ENCODE measurements at places on chromosomes 6 and 20.

GRCh38 chr20:22807045-22807444 lies 222.7 kb upstream of the FOXA2 start:
- ATAC-seq = no peak

- ATAC-seq = no peak
Measured at GRCh38 chr20:41222703-41223102, 85.4 kb downstream of the PLCG1 start.

DNA sequence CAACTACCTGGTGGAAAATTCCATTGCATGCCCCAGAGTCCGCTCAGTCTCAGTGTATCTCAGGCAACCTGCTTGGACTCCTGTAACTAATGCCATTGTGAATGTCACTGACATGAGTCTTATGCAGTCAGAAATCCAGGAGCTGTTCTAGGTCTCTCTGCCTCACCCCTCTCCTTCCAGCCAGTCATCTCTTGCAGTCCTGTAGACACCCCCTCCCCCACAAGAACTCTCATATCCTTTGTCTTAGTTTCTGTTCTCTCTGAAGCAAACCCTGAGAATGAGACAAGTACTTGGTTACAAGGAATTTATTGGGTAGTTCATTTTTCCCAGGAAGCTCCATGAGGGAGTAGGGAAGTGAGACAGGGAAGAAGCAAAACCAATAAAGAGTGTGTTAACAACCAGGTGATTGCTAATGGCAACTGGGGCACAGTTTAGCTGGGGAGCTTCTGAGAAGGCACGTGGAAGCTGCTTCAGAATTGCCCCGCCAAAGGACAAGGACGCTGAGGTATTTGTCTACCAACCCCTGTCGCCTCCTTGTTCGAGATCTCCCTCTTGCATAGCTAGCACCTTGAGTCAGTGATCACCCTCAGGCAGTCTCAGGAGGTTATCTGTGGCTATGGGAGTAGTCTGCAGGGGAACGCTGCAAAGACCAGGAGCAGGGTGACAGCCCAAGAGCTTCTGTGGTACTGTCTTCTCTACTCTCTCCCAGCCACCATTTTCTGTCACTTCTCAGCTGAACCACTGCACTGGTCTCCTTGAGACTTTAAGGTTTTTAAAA lies 911.4 kb upstream of the FLRT3 start:
- no peak for ATAC-seq

DNA sequence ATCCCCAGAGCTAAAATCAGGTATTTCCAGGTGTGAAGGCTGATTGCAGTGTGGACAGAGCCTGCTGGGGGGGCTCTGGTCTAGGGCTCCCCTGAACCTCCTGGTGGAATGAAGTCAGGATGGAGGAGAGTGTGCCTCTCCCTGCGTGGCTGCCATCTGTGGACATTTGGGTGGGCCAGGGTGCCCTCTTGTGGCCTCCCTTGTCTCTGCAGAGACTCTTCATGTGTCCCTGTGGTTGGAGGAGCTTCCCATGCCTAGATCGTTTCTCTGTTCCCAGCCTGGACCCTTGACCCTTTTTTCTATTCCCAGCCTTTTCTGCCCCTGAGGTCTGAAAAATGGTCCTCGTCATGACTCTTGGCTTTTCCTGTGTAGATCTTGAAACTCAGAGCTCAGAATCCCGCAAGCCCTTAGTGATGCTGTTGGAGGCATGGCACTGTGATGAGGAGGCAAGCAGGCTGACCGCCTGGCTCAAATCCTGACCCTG lies 9.9 kb upstream of the PSMF1 start:
- ATAC-seq = peak; percentile 62

GRCh38 chr6:74318738-74319137 lies 622.7 kb downstream of the CD109 start:
- no peak for ATAC-seq

DNA sequence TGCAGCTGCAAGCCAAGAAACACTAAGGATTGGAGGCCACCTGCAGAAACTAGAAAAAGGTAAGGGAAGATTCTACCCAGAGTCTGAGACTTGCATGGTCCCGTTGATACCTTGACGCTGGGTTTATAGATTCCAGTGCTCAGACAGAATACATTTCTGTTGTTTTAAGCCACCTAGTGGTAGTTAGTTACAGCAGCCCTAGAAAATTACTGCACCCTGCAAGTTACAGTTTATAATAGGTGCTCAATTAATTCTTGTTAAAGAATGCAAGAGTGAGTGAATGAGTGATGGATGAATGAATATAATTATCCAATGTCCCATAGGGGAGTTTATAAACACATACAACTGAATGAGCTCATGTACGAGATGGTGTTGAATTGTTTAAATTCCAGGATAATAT lies 453.1 kb upstream of the SLC35B3 start:
- ATAC-seq = no peak

- no peak for ATAC-seq
Measured at GRCh38 chr6:36493319-36493718, 50.5 kb downstream of the KCTD20 start.

DNA sequence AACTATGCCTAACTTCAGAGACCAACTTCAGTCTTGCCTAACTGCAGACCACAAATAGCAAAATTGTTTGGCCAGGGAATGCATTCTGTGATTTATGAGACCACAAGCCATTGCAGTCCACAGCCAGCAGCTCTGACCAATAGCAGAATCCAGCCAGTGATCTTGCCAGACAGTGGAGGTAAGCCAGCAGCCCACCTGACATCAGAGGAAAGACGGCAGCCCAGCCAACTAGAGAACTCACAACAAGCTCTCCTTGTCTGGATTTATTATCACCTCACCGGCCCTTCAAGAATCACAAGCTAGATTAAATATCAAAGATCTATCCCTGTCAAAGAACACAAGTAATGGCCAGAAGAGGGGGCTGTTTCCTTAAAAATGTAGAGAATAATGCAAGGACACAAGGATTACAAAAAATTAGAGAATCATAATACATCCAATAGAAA lies 66.5 kb upstream of the SLC35F1 start:
- no peak for ATAC-seq

DNA sequence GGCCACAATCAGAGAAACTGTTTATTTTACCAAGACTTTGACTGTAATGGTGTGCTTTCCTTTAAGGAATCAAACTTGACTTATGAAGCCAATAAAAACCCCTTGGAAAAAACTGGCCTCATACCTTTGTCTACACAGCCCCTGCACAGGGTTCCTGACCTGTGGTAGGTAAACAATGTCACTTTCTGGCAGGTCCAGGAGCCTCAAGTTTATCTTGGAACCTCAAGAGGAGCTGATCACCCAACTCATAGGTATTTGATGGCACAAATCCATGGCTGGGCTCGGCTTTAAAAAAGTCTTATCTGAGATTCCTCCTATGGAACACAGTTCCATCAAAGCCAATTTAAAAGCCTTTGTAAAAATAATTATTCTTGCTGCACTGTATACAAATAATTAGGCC lies 61.0 kb downstream of the AGPAT4 start:
- ATAC-seq = no peak

DNA sequence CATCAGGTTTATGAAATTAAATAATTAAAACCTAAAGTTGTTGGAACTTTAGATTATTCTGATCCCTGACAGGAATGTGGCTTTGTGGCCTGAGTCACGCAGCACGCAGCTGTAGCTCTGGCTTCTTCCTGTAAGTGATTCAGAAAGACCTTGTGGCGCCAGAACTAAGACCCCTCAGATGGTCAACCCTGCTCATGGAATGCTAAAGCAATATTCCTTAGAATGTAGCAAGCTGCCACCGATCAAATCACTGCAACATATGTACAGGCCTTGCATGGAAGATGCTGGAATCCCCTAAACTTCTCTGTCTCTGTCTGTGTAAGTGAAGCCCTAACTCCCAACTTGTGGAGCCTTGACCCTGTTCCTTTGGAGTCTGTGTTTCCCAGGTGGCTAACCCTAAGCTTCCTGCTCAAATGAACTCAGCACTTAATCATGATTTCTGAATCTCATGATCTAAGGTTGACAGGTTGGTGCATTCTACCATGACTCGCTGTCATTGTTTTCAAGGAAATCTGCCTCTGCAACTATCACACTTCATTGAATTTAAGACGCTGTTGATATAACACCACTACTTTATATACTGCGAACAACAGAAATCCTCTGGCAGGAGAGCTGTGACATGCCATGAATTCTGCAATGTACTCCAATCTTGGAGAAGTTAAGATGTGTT lies 111.2 kb upstream of the CST7 start:
- no peak for ATAC-seq

DNA sequence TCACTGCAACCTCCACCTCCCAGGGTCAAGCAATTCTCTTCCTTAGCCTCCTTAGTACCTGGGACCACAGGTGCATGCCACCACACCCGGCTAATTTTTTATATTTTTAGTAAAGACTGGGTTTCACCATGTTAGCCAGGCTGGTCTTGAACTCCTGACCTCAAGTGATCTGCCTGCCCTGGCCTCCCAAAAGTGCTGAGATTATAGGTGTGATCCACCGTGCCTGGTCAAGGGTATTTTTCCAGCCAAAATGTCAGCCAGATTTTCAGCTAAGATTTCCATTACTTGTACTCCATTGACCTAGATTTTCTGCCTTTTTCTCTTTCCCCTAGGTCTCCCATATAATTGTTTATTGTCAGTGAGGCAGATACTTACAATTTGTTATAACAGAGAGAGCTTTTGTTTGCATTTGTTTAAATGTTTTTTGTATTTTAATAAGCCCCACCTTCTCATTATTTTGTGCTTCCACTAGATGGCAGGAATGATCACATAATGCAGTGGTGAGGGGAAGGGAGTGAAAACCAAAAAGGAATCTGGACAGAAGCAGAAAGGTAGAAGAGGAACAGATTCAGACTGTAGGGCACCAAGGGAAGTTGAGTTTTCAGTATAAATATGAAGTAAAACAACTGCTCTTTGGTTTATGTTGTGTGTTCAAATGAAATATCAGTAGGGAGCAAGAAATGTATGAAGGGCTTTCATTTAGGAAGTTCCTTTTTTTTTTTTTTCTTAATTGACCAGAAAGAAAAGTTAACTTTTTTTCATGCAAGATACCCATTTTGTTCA lies 29.7 kb downstream of the RPF2 start:
- ATAC-seq = no peak

- ATAC-seq = no peak
Measured at GRCh38 chr6:25417046-25417605, 138.0 kb downstream of the CARMIL1 start.

DNA sequence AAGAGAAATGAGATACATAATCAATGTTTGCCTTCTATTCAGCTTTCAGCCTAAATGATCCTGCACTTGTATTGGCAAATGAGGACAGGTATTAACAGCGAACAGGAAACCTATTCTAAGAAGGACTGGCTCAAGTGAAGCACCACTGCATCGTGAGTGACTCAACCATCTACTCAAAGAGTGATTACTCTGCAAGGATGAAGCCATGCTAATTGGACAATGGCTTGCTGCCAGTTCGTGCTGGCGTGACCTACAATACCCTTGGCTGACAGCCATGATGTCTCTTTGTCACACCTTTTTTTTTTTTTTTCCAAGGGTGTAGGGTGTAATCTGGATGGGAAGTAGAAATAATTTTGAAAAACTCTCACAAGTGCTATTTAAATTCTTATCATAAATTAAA lies 104.9 kb downstream of the GJA10 start:
- ATAC-seq = peak; percentile 30

DNA sequence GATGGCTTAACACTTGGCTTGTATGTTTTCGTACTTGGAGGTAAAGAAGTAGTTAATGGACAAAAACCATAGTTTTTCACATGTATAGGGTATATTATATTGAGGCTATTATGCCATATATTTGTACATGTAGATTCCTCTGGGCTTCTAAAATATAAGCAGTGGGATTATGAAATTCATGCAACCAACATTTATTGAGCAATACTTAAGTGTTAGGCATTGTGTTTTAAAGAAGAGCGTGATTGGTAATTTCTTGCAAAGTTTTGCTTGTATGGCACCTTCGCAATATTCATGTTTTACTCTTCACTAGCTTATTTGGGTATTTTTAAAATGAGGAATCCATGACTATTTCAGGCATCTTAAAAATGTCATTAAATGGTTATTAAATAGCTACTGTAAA lies 2.5 kb downstream of the TULP4 start:
- ATAC-seq = no peak

GRCh38 chr6:49151461-49151860 lies 311.6 kb downstream of the MMUT start:
- ATAC-seq = no peak

DNA sequence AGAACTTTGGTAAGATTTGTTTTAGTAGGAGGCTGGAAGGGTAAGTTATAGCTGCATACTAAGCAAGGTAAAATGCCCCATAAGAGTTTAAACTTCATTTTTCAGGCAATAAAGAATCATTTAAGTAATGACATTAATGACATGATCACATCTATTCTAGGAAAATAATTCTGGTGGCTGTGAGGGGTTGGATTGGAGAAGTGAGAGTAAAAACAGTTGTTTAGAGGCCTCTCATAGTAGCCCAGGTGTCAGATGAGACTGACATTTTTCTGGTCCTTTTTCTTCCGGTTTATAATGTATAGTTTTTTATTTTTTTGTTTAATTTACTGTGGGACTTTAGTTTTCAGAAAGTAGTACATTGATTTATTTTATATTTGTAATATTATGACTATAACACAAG lies 40.8 kb downstream of the ITCH start:
- ATAC-seq = no peak

DNA sequence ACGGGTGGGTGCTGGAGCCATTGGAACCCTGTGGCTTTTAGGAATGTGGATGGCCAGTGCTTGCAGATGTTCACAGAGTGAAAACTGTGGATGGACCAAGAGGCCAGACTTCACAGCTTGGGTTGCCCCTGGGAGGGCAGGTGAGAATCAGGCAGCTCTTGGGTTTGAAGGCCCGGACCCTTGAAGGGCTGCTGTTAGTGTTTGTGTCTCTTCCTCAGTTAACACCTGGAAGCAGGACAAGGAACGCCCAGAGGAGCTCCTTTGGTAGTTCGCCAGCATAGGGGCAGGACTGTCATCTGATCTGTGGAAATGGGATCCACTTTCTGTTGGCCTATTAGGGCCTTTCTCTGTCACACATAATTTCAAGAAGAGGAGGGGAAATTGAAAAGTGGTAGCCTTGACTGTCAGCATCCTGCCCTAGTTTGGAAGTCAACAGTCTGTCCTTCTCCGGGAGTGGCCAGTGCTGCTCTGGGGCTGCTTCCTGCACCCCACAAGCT lies 43.6 kb downstream of the RIOK1 start:
- no peak for ATAC-seq

- no peak for ATAC-seq
Measured at GRCh38 chr6:89987830-89988229, 93.6 kb downstream of the GJA10 start.

- no peak for ATAC-seq
Measured at GRCh38 chr6:47478233-47479139, 897 bp downstream of the CD2AP start.

- no peak for ATAC-seq
Measured at GRCh38 chr6:18080544-18080943, 41.9 kb downstream of the NHLRC1 start.
